ENCODE measurements at places on chromosomes 5 and 9.

- no peak for DNase-seq
Measured at GRCh38 chr5:145247745-145248040, 587.4 kb downstream of the PRELID2 start.

- no peak for DNase-seq
Measured at GRCh38 chr9:36924757-36925432, 109.2 kb downstream of the PAX5 start.

GRCh38 chr5:39547553-39548154 is 122.9 kb upstream of the DAB2 start:
- peak; percentile 57 for DNase-seq

GRCh38 chr5:40315126-40315525 is 364.6 kb upstream of the PTGER4 start:
- no peak for DNase-seq

DNA sequence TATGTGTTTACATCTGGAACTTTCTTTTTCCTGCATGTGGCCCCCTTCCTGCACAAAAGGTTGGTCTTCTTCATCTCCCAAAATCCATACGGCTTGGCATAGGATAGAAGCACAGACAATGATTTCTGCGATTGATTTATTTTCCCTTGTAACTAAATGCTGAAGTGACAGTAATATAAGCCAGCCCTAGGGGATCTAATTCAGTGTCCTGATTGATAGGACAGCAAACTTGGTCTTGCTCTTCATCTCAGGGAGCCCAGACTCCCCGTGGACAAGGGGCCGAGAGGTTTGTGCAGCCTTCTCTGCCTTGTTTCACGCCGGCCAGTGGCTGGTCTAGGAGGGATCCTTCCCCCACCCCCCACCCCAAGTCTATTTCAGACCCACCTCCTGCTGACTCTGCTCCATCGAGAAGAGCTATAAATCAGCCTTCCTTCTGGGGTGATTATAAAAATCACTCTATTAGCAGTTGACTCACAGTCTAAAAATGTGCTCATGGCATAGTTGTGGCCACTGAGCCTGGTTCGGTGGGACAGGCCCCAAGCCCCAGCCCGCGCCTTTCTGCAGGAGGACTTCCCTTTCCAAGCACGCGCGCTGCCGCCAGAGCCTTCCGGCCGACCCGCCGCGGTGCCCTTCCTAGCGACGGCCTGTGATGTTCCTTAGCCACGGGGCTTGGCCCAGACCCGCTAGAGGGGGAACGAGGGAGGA is 89.8 kb upstream of the COL5A1 start:
- DNase-seq, result no peak

DNA sequence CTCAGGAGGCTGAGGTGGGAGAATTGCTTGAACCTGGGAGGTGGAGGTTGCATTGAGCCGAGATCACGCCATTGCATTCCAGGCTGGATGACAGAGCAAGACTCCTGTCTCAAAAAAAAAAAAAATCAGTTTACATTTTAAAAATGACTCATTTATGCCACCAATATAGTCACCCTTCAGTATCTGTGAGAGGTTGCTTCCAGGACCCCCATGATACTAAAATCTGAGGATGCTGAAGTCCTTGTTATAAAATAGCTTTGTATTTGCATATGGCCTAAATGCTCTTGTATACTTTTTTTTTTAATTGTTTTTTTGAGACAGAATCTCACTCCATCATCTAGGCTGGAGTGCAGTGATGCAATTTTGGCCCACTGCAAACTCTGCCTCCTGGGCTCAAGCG is 5.8 kb downstream of the OCLN start:
- DNase-seq, result no peak

DNA sequence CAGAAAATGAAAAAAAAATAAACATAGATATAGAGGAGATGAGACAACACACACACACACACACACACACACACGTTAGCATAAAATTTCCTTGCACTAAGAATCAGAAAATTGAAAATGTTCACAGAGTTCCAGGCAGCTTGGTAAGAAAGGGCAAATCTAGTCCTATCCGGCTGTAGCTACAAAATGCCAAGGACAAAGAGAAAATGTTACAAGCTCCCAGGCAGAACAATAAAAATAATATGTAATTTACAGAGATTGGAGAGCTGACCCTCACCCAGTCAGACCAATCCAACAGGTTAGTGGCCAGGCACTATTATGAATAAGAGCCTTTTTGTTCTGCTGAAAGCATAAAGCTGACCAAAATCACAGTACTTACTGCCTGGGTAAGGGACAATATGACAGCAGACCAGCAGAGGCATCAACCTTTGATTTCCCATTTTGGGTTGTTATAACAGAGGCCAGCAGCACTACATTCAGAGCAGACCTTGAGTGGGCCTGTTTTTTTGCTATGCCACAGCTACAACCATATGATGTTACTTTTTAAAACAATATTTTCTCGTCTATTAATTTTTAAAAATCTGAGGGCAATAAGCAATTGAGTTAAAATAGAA is 892.6 kb downstream of the TAF11L14 start:
- no peak for DNase-seq

DNA sequence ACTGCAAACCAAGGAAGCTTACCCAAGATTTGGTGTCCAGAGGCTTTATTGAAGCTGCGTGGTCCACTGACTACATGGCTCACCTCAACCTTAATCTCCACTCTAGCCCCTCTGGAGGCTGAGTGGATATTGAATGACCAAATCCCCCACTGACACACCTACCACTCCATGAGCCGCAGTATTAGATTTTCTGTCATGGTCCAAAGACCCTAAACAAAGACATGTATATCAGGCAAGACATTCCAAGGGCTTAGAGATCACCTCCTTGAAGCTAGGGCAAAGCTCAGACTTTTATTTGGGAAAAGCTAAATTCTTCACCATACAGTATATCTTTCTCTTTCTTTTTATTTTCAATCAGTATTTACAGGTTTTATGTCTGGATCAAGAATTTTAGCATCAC is 346.2 kb upstream of the CTNND2 start:
- no peak for DNase-seq

DNA sequence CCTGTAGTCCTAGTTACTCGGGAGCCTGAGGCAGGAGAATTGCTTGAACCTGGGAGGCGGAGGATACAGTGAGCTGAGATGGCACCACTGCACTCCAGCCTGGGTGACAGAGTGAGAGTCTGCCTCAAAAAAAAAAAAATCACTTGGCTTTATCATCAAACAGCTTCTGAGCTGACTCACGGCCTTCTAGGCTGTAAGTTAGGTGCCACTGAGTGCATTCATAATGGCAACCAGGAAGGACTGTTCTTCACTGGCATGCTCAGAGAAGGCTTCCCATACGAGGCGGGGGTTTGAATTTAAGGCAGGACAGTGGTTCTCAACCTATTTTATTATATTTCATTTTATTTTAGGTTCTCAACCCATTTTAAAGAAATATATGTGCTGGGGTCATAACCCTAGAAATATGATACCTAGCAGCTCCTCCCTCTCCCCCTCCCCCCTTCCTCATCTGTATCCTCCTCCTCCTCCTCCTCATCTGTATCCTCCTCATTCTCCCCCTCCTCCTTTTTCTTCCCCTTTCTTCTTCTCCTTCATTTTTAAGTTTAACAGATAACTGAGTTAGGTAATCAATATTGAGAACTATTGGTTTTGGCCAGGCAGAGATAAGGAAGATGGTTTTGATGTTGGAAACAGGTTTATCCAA is 19.0 kb upstream of the LHFPL2 start:
- DNase-seq, result no peak

GRCh38 chr5:40238066-40238745 is 441.5 kb upstream of the PTGER4 start:
- DNase-seq, result no peak

DNA sequence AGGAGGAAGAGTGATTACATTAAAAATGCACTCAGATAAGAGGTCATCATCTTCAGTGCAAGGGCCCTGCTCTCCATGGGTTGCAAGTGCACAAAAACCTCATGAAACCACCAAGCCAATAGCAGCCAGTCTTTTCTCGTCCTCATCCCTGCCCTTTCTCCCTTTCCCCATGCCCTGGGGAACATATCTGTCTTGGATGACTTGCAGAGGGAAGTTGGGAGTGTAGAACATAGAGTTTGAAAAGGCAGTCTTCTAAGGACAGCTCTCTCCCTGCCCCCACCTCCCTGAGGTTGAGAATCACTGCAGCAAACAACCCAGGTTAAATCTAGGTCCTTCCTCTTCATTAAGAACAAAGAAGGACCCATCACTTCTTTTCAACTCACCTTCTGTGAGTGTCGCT is 22.0 kb downstream of the DDX31 start:
- DNase-seq, result no peak

- DNase-seq, result no peak
Measured at GRCh38 chr9:137494104-137494544, 35.0 kb upstream of the NSMF start.

GRCh38 chr5:57117596-57117995 is 56.3 kb upstream of the GPBP1 start:
- peak; percentile 68 for DNase-seq

DNA sequence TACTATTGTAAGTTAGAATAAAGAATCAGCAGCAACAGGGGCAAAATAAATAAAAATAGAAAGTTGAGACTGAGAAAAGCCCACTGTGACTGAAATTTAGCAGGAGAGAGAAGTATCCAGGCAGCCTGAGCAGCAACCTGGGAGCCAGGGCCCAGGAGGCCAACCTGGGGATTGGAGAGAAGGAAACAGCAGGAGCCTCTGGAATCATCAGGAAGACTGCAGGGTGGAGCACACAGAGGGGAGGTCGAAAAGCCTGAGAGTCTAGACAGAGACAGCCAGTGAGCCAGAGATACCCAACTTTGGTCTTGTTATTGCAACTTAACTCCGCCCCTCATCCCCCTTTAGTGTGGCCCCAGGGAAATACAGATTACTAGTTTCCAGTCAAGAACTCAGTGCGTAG is 98.6 kb downstream of the SLC1A3 start:
- no peak for DNase-seq

GRCh38 chr5:132001647-132002561 is 9.6 kb downstream of the ACSL6 start:
- no peak for DNase-seq

GRCh38 chr9:93620881-93621820 is 44.8 kb downstream of the PHF2 start:
- no peak for DNase-seq

GRCh38 chr5:172280929-172281328 is 2.6 kb downstream of the UBTD2 start:
- DNase-seq, result no peak

DNA sequence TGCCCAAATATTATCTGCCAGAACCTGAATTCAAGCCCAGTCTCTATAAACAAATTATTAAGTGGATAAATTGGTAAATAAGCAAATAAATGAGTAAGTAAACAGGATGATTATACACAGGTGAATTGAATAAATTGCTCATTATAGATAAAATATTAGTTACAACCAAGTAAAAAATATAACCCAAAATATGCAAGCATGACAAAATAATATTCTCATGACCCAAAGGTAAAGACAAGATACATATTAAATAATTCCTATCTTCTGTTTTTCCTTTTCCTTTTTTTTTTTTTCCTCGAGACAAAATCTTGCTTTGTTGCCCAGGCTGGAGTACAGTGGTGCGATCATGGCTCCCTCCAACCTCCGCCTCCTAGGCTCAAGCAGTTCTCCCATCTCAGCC is 21.2 kb upstream of the FSD1L start:
- no peak for DNase-seq

DNA sequence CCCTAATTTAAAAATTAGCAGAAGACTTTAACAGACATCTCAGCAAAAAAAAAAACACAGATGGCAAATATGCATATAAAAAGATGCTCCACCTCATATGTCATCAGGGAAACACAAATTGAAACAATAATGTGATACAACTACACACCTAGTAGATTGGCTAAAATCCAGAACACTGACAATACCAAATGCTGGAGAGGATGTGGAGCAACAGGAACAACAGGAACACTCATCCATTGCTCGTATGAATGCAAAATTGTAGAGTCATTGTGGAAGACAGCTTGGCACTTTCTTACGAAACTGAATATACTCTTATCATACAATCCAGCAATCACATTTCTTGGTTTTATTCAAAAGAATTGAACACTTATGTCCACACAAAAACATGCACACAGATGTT is 22.1 kb downstream of the MCIDAS start:
- no peak for DNase-seq

- no peak for DNase-seq
Measured at GRCh38 chr9:83012168-83012921, 50.6 kb downstream of the RASEF start.

GRCh38 chr5:158014372-158014771 is 155.4 kb upstream of the CLINT1 start:
- DNase-seq, result no peak

DNA sequence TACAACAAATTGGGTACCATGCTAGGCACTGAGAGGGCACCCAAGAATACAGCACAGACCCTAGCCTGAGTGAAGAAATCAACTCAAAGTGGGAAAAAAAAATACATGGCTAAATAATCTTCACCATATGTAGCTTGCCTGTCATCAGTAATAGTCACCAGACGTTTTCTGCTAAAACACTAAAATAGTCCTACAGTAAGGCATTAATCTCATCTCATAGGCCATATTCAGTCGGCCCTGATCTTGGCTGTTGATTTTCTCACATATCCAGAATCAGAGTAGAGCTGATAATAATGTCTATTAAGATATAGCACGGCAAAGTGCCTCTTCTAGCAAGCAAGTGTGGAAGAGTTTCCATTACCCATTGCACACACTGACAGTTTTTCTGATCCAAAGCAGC is 322.1 kb upstream of the SLC30A5 start:
- no peak for DNase-seq

DNA sequence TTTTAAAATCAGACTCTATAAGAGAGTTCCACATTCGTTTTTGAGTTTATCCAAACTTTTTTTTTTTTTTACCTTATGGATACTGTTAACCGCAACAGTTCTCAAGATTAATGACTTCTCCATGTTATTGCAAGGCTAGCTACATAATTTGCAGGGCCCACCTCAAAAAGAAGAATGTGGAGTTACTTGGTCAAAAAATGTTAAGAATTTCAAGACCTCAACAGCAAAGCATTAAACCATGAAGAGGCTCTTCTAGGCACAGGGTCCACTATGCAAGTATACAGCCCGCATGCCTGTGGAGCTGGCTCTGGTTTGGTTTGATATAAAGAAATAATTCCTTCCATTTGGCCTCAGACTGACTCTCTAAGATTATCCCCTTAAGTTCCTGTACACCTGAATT is 133.3 kb upstream of the TLX3 start:
- no peak for DNase-seq

- no peak for DNase-seq
Measured at GRCh38 chr9:70290626-70291025, 31.8 kb downstream of the SMC5 start.

- no peak for DNase-seq
Measured at GRCh38 chr5:74122175-74122574, 496.2 kb downstream of the ARHGEF28 start.

GRCh38 chr9:81519816-81520495 is 169.4 kb downstream of the TLE1 start:
- no peak for DNase-seq

DNA sequence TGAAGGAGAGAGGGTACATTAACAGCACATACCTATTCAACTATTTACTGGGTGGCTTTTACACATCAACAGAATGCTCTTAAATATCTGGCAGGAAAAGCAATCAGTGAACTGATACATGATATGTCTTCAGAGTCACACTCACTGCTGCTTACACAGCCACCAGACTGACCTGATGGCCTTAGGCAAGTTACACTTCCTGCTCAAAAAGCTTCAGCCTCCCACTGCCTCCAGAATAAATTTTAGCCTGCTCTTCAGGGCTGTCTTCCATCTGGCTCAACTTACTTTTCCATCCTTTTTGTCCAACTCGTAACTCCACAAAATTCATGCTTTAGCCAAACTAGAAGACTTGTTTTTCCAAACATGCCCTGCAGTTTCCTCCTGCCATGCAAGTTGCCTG is 10.7 kb downstream of the LOX start:
- DNase-seq, result no peak

GRCh38 chr5:74017786-74018211 is 391.8 kb downstream of the ARHGEF28 start:
- DNase-seq, result no peak

- no peak for DNase-seq
Measured at GRCh38 chr5:59061377-59061776, 478.5 kb downstream of the RAB3C start.
